Testis (tissue), 5 donors: ENCODE measurements at places on chromosomes 2 and 18. TPM values are rescaled to one million over a fixed set of nuclear protein-coding genes. Genes with fewer than 3 reads are reported as not detected.

GRCh38 chr2:214881647-214882202, 72.2 kb upstream of the BARD1 start:
- no peak for DNase-seq
- H3K4me3 ChIP-seq: no peak overlapping the region
- H3K4me1 ChIP-seq: no peaks in the 10 kb centered on the region
- H3K27ac ChIP-seq: no peak overlapping the region
- H3K36me3 ChIP-seq: no peaks in the 10 kb centered on the region

- H3K4me3 ChIP-seq: no peak overlapping the region
- H3K36me3 ChIP-seq: no peaks in the 10 kb centered on the region
- H3K27ac ChIP-seq: peak overlapping the region; percentile 20
- peak; percentile 60 for DNase-seq
Observed at GRCh38 chr2:237886685-237887481, 27.5 kb downstream of the RAMP1 start.

GRCh38 chr2:121001641-121002040, 266.0 kb downstream of the GLI2 start:
- H3K4me1 ChIP-seq: no peaks in the 10 kb centered on the region
- no peak for DNase-seq
- H3K27ac ChIP-seq: no peak overlapping the region
- no peaks in the 10 kb centered on the region for H3K27me3 ChIP-seq
- no peak overlapping the region for H3K4me3 ChIP-seq
- no peaks in the 10 kb centered on the region for H3K36me3 ChIP-seq

DNA sequence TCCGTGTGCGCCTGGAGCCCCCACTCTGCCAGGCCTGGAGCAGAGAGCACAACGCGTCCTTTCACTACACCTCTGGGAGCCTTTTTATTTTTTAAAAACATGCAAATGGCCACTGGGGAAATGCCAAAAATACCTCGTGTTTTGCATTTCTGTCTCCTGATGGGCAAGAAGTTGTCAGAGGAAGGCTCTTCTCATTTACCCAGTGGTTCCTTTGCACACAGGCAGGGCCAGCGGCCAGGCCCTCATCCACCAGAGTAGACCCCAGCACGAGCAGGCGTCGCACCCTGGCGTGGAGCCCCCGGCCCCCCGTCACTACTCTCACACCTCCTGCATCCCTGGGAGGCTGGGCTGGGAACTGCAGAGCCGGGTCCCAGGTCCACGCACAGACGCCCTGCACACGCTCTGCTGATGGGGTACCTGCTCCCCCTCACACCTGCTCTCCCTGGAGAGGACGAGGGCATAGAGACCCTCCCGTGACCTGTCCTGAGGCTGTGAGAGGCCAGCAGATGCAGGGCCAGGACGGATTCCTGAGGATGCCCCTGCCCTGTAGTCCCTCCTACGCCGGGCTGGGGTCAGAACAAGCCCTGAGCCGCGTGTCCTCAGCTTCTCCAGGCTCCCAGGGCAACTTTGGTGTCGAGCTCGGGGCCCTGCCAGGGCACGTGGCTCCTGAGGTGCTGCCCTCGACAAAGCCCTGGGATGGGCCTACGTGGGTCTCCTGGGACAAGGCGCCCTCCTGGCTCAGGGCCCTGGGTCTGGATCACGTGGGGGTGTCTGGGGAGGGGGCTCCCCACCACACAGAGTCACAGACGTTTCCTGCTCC, 65.0 kb downstream of the NFATC1 start:
- peaks cover 5% of the 10 kb centered on the region for H3K4me1 ChIP-seq
- no peak overlapping the region for H3K27ac ChIP-seq

- H3K4me3 ChIP-seq: peak within 1 kb of the TSS; percentile 93
- H3K27me3 ChIP-seq: no peaks in the 10 kb centered on the region
- H3K4me1 ChIP-seq: peaks cover 11% of the 10 kb centered on the region
- no peaks in the 10 kb centered on the region for H3K36me3 ChIP-seq
Observed at GRCh38 chr2:54455563-54456361, at the start of gene SPTBN1. Gene SPTBN1, plus strand, starts transcription at chr2:54456327. Its CDS starts 70,092 bp downstream, at chr2:54526419.

GRCh38 chr2:174781996-174782395, 17.7 kb upstream of the CHRNA1 start:
- H3K4me3 ChIP-seq: no peak overlapping the region
- no peaks in the 10 kb centered on the region for H3K36me3 ChIP-seq
- H3K27me3 ChIP-seq: no peaks in the 10 kb centered on the region
- H3K4me1 ChIP-seq: peaks cover 17% of the 10 kb centered on the region
- no peak overlapping the region for H3K27ac ChIP-seq
- peak; percentile 72 for DNase-seq

DNA sequence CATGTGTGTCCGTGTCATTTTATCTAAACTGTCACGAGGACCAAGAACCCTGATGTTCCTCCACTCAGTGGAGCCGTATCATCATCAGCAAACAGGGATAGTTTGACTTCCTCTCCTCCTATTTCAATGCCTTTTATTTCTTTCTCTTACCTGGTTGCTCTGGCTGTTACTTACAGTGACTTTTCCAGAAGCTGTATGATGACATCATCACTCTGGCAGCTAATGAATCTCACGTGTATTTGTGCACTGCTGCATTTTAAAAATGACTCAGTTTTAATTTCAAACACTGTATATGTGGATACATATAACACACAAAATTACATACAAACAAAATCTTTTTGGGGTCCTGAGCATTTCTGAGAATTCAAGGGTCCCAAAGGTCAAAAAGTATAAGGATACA, 481.4 kb downstream of the CDH2 start:
- no peak overlapping the region for H3K27ac ChIP-seq
- no peaks in the 10 kb centered on the region for H3K4me1 ChIP-seq
- H3K27me3 ChIP-seq: no peaks in the 10 kb centered on the region
- no peak overlapping the region for H3K4me3 ChIP-seq

- H3K36me3 ChIP-seq: no peaks in the 10 kb centered on the region
- DNase-seq: no peak
- H3K4me3 ChIP-seq: no peak overlapping the region
- no peaks in the 10 kb centered on the region for H3K27me3 ChIP-seq
- no peaks in the 10 kb centered on the region for H3K4me1 ChIP-seq
- no peak overlapping the region for H3K27ac ChIP-seq
Observed at GRCh38 chr2:195694553-195694952, 37.5 kb downstream of the SLC39A10 start.

GRCh38 chr2:217966423-217967070, 36.2 kb downstream of the TNS1 start:
- H3K4me3 ChIP-seq: no peak overlapping the region
- no peaks in the 10 kb centered on the region for H3K36me3 ChIP-seq
- H3K27ac ChIP-seq: no peak overlapping the region
- DNase-seq: no peak
- H3K4me1 ChIP-seq: peaks cover 33% of the 10 kb centered on the region
- no peaks in the 10 kb centered on the region for H3K27me3 ChIP-seq

DNA sequence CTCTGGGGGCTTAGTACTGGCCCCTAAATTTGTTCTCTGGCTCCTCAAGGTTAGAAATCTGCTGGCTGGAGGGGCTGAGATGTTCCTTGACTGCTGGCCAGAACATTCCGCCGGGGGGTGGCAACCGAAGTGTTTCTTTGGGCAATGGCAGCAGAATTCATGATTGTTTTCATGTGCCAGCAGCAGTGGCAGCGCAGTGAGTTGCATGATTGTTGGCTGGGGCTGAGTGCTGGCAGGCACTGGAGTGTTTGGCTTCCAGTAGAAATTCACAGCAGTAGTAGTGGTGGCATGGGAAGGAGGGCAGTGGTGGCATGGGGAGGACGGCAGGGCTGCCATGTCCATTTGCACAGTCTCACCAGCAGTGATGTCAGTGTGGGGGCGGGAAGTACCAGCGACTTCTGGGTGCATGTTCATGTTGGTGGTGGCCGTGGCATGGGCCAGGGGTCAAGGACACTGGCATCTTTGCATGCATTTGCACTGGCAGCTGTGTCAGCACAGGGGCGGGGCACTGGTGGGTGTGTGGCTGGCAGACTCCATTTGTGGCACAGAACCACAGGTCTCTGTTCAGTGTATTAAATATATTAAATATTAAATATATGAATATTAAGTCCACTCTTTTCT, 130.6 kb upstream of the CDH7 start:
- no peaks in the 10 kb centered on the region for H3K4me1 ChIP-seq
- H3K27me3 ChIP-seq: no peaks in the 10 kb centered on the region
- H3K27ac ChIP-seq: no peak overlapping the region
- no peaks in the 10 kb centered on the region for H3K36me3 ChIP-seq
- no peak overlapping the region for H3K4me3 ChIP-seq

COLEC11 gene
- 15.8 TPM for total RNA-seq

LAMA3 gene
- total RNA-seq: 22.1 TPM

SLC25A12 gene
- 27.4 TPM for total RNA-seq

MOGAT1 gene
- not detected for total RNA-seq

C2orf92 gene
- total RNA-seq: 35.7 TPM

FAM110C gene
- 13.5 TPM for total RNA-seq

CSRNP3 gene
- total RNA-seq: 6.1 TPM
